EH (cell line): ENCODE measurements at places on chromosomes 3 and 15.
A peak's percentile ranks its signal among the peaks of the same experiment; 100 is the strongest.

GRCh38 chr3:57135964-57136719, 29.0 kb downstream of the IL17RD start:
- DNase-seq = no peak

GRCh38 chr3:11335056-11335608, 62.9 kb downstream of the ATG7 start:
- DNase-seq = peak; percentile 78

DNA sequence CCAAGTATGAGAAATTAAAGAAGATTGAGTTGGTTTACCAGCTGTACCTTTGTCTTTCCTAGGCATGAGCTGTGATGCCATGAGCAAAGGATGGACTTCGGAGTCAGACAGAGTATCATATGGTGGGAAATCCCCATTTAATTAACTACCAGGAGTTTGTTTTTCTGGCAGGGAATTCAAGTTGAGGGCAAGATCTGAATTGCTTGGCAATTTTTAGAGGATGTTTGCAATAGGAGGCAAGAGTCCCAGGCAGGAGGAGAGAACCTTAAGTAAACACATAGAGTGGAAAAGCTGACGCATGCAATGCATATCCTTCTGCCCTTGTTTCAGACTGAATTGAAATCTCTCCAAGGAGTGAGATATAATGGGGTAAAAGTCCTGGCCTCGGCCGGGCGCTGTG, 569.7 kb upstream of the MDFIC2 start:
- peak; percentile 28 for DNase-seq

GRCh38 chr3:196596355-196596754, 27.9 kb downstream of the FBXO45 start:
- DNase-seq = no peak

- DNase-seq = peak; percentile 59
Measured at GRCh38 chr3:129777806-129778205, 115.7 kb downstream of the TMCC1 start.

DNA sequence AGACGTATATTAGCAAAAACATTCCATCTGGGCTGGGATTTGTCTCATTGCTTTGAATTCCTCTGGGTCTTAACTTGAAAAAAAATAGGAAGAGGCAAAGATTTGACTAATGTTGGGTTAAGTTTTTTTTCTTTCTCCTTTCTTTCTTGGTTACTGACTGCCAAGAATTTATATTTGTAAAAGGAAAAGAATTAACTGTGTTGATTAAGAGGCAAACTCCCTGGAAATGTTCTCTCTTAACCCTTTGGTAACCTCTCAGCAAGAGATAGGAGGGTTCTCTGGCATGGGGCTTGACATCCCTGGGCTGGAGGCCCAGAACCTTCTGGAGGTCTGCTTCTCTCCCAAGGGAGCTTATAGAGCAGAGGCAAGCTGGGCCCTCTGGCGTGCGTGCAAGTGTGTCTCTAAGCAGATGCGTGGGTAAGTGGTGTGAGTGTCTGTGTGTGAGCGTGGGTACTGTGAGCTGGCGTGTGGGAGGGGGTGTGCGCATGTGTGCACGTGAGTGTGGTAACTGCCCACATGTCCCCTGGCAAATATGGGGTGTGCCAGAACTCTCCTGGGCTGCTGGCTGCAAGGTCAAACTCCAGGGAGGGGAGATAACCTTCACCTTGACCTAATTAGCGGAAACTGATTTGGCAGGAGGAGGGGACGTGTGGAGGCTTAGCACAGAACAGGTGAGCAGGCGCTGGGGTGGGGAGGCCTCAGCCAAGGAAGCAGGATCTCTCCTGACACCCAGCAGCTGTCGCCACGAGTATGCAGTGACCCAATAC, 49.4 kb upstream of the MAGEF1 start:
- DNase-seq = peak; percentile 45

- peak; percentile 44 for DNase-seq
Measured at GRCh38 chr3:100260081-100260684, 609 bp upstream of the TBC1D23 start.

DNA sequence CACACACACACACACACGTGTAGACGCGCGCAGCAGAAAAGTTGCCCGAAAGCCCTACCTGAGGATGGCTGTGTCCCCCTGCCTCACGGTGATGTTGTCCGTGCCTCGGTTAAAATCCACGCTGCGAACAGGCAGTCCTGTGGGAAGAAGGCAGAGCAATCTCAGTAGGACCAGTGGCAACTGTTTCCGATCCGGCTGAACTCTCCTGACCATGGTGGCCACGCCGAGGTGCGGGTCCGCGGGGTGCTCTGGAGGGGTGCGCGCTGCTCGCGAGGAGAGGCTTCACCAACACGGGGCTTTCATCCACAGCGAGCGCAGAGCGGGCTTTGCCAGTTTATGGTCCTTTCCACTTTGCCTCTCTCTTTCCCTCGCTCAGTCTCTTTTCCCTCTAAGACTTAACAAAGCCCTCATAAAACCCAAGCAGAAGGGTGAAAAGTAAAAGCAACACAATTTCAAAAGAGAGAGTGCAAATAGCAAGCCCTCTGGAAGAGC, 422 bp downstream of the LSAMP start:
- no peak for DNase-seq
